Retina (tissue), 1 donor: ENCODE measurements at places on chromosomes 7 and 10.

GRCh38 chr7:28813243-28813962 is 144.7 kb downstream of the TRIL start:
- DNase-seq = no peak

GRCh38 chr7:44445986-44446671 is 44.3 kb downstream of the NUDCD3 start:
- DNase-seq = no peak

- DNase-seq = peak; percentile 71
Observed at GRCh38 chr10:101237982-101238731, 8.9 kb upstream of the LBX1 start.

- no peak for DNase-seq
Observed at GRCh38 chr7:130279286-130279685, 12.6 kb downstream of the CPA2 start.

DNA sequence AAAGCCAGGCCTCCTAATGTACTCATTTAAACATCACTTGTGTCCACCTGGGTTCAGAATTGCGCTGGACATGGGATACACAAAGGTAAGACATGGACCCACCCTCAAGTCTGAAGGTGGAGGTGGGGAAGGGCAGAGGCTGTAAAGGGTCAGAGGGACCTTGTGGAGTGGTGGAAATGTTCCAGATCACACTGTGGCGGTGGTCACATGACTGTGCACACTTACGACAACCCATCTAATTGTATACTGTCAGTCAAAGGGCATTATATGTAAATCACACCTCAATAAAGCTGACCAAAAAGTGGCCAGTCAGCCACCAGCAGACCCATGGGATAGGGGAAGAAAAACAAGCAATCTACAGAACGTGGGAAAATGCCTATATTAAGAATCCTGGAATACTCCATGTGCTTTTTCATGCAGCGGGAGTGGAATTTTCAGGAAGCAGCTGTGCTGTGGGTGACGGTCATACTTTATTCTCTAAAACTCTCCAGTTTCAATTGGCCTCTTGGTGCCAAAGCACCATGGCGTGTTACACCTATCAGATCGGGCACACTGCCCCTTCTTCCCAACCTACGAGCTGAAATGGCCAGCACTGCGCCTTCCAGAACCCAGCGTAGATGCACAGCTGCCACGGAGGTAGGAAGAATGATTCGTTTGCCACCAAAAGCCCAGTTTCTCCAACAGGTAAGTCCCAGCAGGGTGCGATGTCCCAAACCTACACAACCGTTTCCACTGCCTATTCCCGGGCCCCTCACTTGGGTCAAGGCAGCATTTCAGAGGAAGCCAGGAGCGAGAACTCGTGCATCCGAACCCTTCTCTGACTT is 69.8 kb downstream of the PRKAG2 start:
- DNase-seq = no peak
